ENCODE measurements at places on chromosomes 4 and X. TPM values are rescaled to one million over a fixed set of nuclear protein-coding genes. Genes with fewer than 3 reads are reported as not detected.

TMEM255A gene
- total RNA-seq: 0.10 TPM

ARAP2 gene
- total RNA-seq: 0.36 TPM

UGT2B15 gene
- total RNA-seq: 0.14 TPM

GPR119 gene
- not detected for total RNA-seq

CXCL1 gene
- total RNA-seq: 14.8 TPM

PGAM4 gene
- total RNA-seq: 0.26 TPM

HAUS3 gene
- 7.4 TPM for total RNA-seq

DIPK2B gene
- total RNA-seq: not detected

GSX2 gene
- total RNA-seq: not detected

CCKAR gene
- not detected for total RNA-seq

FAM184B gene
- total RNA-seq: 0.02 TPM

HSFX2 gene
- 0.08 TPM for total RNA-seq

CC2D2A gene
- total RNA-seq: 11.8 TPM

C4orf36 gene
- total RNA-seq: 1.0 TPM

MAGEA4 gene
- total RNA-seq: not detected

PROM1 gene
- total RNA-seq: not detected

GASK1B gene
- total RNA-seq: 0.47 TPM

TEX13B gene
- total RNA-seq: not detected

BEND2 gene
- not detected for total RNA-seq

Data from A549 treated with CpdA at 1 μM for 4 hours (cell line).